Stimulated activated CD8-positive, alpha-beta memory T cell treated with anti-CD3 and anti-CD28 coated beads, Interleukin-7, amount 100 ng/mL, for 1 hour (primary cell): ENCODE measurements at places on chromosomes 3 and 15.

DNA sequence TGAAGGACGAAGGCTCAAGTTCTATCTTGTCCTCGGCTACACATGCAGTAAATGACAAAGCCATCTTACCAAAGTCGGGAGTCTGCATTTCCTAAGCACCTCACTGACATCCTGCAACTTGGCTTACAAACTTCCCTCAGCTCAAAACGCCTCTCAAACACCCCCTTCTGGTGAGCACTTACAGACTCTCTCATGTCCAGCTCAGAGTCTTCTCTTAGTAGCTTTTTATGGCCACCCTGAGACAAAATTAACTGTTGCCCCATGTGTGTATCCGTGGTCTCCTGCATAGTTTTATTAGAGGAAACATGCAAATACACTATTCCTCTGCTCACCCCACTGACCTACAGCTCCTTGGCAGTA lies 819.7 kb downstream of the FHIT start:
- no peak for DNase-seq

GRCh38 chr3:50374363-50375257 lies 15.3 kb upstream of the TMEM115 start:
- DNase-seq = no peak

DNA sequence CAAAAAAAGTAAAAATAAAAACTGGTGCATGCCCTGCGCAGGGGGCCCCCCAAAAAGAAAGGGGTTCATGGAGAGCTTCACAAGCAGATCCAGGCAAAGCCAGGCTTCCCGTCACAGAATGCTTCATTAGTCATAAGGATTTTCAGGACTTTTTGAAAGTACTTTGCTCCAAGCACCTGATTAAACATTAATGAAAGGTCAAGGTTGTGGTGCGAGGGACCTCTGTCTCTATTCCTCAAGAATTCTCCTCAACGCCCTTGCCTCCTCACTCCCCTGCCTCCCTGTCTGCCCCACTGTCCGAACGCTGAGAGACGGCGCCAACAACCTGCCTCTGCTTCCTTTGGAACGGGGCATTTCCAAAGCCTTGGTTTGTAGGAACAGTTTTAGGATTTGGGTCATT lies 240.1 kb upstream of the IGF1R start:
- no peak for DNase-seq

GRCh38 chr3:125033135-125033534 lies 22.7 kb downstream of the HEG1 start:
- no peak for DNase-seq

GRCh38 chr3:160458151-160458550 lies 8.6 kb upstream of the TRIM59 start:
- no peak for DNase-seq

- no peak for DNase-seq
Observed at GRCh38 chr15:72538931-72539330, 64.8 kb downstream of the ARIH1 start.

- peak; percentile 44 for DNase-seq
Observed at GRCh38 chr15:64809649-64810496, 15.6 kb downstream of the PIF1 start.

GRCh38 chr15:38129531-38130204 lies 123.0 kb upstream of the SPRED1 start:
- no peak for DNase-seq

GRCh38 chr3:184603151-184604030 lies 41.8 kb downstream of the EPHB3 start:
- no peak for DNase-seq

GRCh38 chr3:14425581-14426304 lies 23.3 kb downstream of the SLC6A6 start:
- DNase-seq = no peak

DNA sequence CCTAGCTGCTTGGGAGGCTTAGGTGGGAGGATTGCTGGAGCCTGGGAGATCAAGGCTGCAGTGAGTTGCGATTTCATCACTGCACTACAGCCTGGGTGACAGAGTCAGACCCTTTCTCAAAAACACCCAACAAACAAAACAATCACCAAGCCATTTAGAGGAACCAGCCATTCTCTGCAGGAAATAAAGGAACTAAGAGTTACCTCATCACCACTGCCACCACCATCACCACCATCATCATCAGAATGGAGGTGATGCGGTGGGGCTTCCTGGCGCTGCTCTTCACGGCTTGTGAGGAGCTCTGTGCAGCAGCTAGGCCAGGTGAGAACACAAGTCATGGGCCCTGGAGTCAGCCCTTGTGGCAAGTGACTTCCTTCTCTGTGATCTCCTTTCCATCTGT lies 37.7 kb upstream of the KLHL25 start:
- DNase-seq = no peak

DNA sequence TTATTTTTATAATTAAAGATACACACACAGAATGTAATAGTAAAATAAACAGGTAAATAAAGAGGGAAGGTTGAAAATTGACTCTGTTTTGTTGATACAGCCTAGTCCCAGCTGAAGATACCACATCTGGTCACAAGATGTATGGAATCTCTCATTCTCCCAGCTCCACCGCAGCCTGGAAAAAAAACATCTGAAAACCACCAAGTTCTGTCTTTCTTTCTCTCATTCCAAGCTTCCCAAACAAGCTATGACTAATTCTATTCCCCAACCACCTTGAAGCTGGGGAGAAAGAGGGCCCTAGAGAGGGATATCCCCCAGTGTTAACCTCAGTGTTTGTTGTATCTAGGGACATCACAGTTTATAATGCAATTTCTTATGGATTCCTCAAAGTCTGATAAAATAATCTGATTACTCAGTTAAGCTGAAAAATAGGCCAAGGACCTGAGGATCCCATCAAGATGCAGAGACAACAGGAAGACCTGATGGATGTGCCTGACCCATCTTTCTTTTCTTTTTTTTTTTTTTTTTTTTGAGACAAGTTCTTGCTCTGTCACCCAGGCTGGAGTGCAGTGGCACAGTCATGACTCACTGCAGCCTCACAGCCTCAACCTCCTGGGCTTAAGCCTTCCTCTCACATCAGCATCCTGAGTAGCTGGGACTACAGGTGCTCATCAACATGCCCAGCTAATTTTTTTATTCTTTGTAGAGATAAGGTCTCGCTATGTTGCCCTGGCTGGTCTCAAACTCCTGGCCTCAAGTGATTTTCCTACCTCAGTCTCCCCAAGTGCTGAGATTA lies 38.1 kb downstream of the SRGAP3 start:
- DNase-seq = no peak

- no peak for DNase-seq
Observed at GRCh38 chr3:5138214-5138981, 16.3 kb downstream of the ARL8B start.

DNA sequence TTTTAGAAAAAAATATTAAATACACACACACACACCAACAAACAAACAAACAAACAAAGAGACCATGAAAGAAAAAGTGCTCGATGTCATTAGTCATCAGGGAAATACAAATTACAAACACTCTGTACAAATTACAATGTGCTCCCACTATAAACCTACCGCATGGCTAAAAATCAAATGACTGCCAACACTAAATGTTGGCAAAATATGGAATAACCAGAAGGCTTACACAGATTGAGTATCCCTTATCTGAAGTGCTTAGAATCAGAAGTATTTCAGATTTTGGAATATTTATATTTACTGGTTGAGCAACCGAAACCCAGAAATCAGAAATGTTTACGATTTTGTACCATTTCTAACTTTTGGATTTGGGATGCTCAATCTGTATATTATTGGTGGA lies 33.4 kb downstream of the CDV3 start:
- no peak for DNase-seq

- no peak for DNase-seq
Observed at GRCh38 chr15:32029409-32029861, 880 bp upstream of the CHRNA7 start.

DNA sequence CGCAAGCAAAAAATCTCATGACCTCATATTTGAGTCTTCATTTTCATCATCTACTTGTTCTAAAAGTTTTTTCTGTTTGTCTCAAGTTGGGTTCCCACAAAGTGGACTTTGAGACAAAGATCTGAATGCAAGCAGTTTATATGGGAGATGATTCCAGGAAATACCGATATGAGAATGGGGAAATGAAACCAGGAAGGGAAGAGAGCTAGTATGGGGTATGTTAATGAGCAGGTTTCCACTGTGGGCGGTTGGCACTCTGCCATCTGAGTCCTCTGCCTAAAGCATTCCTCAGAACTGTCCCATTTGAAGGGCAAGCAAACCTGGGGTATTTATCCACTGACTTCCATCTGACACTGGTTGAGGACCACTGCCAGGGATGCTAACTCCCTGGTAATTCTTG lies 8.8 kb downstream of the ADPRH start:
- DNase-seq = no peak

GRCh38 chr3:37580237-37580636 lies 281.4 kb upstream of the CTDSPL start:
- no peak for DNase-seq

- DNase-seq = no peak
Observed at GRCh38 chr3:167450675-167451074, 23.2 kb downstream of the SERPINI2 start.

- no peak for DNase-seq
Observed at GRCh38 chr3:157530637-157531300, 27.6 kb upstream of the VEPH1 start.

- no peak for DNase-seq
Observed at GRCh38 chr3:15405448-15406050, 21.8 kb downstream of the METTL6 start.

- DNase-seq = no peak
Observed at GRCh38 chr3:146559388-146559787, 15.0 kb upstream of the PLSCR1 start.

- no peak for DNase-seq
Observed at GRCh38 chr3:150302246-150302645, 105.9 kb upstream of the TSC22D2 start.

DNA sequence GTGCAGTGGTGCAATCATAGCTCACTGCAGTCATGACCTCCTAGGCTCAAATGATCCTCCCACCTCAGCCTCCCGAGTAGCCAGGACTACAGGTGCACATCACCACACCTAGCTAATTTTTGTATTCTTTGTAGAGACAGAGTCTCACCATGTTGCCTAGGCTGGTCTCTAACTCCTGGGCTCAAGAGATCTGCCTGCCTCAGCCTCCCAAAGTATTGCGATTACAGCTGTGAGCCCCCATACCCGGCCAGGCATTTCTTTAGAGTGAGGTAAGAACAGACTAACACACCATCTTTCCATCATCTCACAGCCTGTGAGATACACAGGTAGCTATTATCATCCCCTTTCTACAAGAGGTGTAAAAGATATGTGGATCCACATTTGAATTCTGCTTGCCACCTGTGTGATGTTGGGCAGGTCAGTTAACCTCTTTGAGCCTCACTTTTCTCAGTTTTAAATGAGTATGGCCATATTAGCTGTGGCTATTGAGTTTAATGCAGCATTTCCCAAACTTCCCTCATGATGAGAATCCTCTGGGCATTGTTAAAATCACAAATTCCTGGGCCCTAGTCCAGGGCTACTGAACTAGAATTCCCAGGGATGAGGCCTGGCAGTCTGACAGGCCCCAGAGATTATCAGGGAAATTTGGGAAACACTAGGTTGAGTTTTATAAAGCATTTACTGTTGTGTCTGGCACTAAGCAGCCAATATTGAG lies 46.0 kb downstream of the ANP32A start:
- DNase-seq = no peak

DNA sequence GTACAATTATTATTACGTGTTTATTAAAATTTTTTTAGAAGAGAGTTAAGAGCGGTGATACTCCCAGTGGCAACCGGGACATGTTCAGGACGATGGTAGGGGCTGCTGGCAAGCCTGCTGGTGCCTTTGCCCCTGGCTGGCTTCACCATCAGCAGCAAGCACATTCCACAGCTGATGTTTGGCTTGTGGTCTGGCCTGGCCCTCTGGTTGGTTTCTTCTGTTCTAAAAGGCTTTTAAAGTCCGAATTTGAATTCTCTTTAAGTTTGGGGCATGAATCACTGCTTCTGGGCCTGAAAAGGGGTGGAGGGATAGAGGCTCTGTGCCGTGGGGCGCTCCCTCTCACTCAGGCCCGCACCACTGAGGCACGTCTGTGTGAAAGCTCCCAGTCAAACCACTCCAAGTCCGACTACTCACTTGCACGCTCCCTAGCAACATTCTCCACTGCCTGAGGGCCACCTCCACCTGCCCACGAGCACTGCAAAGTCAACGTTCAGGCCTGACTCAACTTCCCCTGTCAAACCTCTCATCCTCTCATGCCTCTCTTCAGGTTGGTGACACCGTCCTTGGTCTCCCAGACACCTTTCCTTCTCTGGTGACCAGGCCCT lies 10.1 kb downstream of the ITGA11 start:
- DNase-seq = no peak

GRCh38 chr15:89299896-89300295 lies 34.7 kb downstream of the POLG start:
- no peak for DNase-seq

GRCh38 chr3:43620831-43621655 lies 768 bp downstream of the ANO10 start:
- no peak for DNase-seq

GRCh38 chr3:113166719-113167492 lies 44.5 kb upstream of the BOC start:
- DNase-seq = no peak

DNA sequence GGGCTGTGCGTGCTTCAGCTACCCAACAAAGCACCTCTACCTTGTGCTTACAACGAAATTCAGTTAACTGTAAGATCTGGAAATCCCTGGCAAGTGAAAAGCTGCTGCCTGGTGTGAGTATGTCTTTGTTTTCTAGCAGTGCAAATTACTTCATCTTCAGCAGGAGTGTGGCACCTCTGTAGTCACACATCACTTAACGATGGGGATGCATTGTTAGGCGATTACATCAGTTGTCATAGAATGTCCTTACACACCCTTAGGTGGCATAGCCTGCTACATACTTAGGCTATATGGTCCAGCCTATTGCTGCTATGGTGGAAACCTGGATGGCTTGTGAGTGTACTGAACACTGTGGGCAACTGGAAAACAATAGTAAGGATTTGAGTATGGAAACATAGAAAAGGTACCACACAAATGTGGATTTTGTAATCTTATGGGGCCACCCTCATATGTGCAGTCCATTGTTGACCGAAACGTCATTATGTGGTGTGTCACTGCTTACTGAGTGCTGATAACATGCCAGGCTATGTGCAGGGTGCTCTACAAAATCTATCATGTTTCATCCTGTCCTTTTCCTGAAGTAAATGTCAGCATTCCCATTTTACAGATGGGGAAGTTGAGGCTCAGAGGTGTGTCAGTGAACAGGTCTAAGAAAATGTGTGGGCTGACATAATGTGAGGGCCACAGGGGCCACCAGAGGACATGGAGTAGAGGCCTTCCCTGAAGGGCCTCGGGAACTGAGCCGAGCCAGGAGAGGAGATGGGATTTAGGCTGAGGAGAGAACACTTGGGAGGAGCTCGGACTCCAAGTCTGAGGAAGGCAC lies 173.5 kb downstream of the VGLL4 start:
- DNase-seq = no peak

- DNase-seq = no peak
Observed at GRCh38 chr3:59938828-59939227, 889.0 kb upstream of the CFAP20DC start.

- no peak for DNase-seq
Observed at GRCh38 chr15:84685304-84685703, 27.3 kb upstream of the NMB start.

- no peak for DNase-seq
Observed at GRCh38 chr3:107429320-107430181, 52.3 kb downstream of the CCDC54 start.

- no peak for DNase-seq
Observed at GRCh38 chr3:128553560-128553959, 60.6 kb upstream of the GATA2 start.

- DNase-seq = no peak
Observed at GRCh38 chr3:52724511-52724910, 18.6 kb downstream of the SPCS1 start.
